PC-3 (cell line): ENCODE measurements at places on chromosomes 2 and 18. TPM values are rescaled to one million over a fixed set of nuclear protein-coding genes. Genes with fewer than 3 reads are reported as not detected.

The CACNB4 gene
- total RNA-seq = not detected in 2 replicates

The PXDN gene
- total RNA-seq = 125 and 155 TPM in 2 replicates

The TUBA4B gene
- not detected in 2 replicates for total RNA-seq

The EPC2 gene
- 16.8 and 20.6 TPM in 2 replicates for total RNA-seq

The IL36A gene
- not detected in 2 replicates for total RNA-seq

The ANKRD30B gene
- total RNA-seq = 0.35 and 0.51 TPM in 2 replicates

The PRR30 gene
- total RNA-seq = not detected in 2 replicates

GRCh38 chr2:178271629-178272333 lies 77.5 kb downstream of the OSBPL6 start:
- no peak for DNase-seq

GRCh38 chr2:181258720-181259119 lies 198.5 kb upstream of the ITGA4 start:
- peak; percentile 7 for DNase-seq

- no peak for DNase-seq
Observed at GRCh38 chr18:37260367-37261093, 305.1 kb downstream of the CELF4 start.

DNA sequence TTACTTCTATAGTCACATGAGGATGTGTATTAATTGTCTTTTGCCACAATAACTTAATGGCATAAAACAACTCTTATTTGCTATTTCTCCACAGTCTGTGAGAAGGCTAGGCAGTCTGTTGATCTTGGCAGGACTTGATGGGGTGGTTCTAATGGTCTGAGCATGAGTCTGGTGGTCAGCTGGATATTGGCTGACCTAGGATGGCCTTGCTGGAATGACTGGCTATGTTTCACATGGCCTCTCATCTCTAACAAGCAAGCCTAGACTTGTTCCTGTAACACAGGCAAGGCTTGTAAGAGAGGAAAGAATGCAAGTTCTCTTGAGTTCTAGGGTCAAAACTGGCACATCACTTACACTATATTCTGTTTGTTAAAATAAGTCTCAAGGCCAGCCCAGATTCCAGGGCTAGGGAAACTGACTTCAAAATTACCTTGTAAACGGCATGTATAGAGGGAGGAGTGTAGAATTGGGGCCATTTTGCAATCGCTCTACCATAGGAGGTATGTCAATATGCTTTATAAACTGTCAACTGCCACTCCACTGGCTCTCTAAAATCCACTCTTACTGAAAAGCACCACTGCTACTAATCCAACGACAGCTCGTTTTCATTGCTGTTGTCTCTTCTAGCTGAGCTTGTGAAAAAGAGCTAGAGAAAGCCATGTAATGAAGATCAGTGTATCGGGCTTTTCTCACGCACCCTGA lies 325.0 kb upstream of the PKDCC start:
- DNase-seq = no peak

DNA sequence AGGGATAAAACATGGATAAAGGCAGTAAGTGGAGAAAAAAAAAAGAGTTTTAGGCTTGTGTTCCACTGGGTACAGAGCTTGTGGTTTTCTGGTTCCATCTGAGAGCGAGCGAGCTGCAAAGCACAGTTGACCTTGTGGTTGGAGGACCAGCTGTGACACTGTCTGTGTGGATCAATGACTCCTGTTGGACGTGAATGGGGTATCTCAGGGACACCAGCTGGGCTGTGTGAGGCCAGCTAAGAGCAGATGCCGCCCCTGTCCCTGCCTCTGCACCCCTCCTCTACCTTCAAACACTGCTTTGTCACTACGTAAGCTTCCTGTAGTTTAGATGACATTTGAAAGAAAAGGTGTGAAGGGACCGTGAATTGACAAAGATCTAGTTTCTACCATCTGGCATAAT lies 67.8 kb downstream of the QPCT start:
- DNase-seq = no peak

DNA sequence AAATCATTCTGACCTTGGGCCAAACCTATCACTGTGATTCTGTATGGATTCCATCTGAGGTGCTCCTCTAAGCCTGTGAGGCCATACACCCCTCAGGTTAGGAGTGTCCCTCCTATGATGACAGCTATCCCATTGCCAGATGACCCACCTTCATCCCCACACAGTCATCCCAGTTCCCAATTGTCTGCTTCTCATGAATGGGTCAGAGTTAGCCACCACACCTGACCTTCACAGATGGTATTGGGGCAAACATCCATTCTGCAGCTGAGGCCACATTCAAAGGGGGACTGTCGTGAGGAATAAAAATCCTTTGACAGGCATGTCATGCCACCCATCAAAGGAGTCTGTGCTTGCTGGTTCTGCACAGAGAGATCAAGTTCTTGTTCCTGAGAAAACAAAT lies 155.2 kb downstream of the AGPS start:
- DNase-seq = no peak

DNA sequence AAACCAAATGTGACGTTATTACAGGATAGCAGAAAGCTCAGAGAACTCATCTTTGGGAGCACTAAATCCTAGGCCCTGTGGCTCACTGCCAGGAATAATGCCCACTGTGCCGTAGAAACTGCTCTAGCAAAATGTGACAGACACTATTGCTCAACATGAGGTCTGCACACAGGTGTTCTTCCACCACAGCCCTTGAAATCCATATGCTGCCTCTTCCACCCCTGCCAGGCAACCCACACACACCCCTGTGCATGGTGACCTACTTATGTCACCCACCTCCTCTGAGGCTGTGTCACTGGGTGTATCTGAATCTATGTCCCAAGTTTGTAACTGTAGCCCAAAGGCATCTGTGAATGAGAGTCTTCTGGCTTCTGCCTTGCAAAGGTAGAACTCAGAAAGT lies 66.1 kb upstream of the MBOAT2 start:
- no peak for DNase-seq

DNA sequence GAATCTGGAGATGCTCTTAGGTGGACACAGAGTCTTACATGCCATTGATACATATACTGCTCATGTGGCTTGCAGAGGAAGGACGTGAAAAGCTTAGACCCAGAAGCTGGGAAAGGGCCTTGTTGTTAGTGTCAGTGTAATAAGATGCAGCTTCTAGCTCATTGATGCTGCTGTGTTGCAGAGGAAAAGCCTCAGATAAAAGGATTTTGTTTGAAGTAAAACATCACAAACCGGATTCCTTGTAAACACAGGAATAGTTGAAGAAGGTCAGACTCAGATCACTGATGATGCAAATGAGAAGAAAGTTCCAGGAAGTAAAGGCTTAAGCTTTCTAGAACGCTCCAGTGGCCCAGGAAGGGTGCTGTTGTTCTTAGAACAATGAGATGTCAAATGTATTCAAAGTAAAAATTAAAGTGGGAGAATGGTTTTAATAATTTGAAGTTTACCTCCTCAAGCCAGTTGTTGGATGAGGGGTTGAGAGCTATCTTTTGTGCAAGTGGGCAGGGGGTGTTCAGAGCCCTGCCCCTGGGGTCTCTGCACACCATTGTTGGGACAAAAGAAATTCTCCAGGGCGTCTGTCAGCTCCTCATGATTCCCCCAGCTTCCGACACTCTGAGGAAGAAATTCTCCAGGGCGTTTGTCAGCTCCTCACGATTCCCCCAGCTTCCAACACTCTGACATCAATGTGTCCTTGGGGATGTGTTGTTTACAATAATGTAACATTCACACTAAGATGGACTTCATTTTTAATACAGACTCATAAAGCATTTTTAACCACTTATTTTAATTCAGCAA lies 61.3 kb upstream of the CHMP1B start:
- DNase-seq = no peak

DNA sequence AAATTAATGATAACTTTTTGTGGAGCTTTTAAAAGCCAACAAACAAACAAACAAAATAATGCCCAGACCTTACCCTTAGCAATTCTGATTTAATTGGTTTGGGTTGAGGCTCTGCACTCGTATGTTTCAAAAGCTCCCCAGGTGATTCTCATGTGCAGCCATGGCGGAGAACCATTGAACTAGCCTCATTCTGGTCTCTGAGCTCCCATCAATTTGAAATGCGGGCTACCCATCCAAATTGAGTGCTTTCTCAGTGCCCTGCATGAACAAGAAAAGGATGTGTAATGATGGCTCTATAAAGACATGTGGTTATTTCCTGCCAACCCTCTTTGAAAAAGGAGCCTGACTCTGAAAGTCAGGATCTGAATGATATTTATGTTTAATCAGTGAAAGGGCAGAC lies 8.2 kb downstream of the MXD1 start:
- no peak for DNase-seq

DNA sequence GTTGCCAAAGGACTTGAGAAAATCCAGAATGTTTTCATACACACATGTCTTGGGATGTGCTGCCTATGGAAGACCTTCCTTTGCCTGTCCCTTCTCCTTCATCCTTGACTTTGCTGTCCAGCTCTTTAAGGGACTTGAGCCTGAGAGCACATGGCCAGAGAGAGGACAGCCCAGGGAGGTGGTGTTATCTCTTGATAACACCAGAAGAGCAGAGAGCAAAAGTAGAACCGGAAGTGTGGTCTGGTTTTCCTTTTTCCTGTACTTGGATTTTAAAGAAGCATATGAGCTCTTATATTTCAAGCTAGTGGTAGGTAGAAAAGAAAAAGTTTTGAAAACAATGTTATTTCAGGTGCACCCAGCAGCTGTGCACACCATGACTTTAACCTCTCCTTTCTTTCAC lies 94.1 kb upstream of the ZNF532 start:
- DNase-seq = no peak

GRCh38 chr18:13606604-13607254 lies 119.6 kb downstream of the FAM210A start:
- no peak for DNase-seq

DNA sequence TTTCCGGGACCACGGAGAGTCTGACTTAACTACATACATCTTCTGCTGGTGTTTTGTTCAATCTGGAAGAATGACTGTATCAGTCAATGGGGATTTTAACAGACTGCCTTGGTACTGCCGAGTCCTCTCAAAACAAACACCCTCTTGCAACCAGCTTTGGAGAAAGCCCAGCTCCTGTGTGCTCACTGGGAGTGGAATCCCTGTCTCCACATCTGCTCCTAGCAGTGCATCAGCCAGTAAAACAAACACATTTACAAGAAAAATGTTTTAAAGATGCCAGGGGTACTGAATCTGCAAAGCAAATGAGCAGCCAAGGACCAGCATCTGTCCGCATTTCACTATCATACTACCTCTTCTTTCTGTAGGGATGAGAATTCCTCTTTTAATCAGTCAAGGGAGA lies 23.1 kb downstream of the ICOS start:
- no peak for DNase-seq

DNA sequence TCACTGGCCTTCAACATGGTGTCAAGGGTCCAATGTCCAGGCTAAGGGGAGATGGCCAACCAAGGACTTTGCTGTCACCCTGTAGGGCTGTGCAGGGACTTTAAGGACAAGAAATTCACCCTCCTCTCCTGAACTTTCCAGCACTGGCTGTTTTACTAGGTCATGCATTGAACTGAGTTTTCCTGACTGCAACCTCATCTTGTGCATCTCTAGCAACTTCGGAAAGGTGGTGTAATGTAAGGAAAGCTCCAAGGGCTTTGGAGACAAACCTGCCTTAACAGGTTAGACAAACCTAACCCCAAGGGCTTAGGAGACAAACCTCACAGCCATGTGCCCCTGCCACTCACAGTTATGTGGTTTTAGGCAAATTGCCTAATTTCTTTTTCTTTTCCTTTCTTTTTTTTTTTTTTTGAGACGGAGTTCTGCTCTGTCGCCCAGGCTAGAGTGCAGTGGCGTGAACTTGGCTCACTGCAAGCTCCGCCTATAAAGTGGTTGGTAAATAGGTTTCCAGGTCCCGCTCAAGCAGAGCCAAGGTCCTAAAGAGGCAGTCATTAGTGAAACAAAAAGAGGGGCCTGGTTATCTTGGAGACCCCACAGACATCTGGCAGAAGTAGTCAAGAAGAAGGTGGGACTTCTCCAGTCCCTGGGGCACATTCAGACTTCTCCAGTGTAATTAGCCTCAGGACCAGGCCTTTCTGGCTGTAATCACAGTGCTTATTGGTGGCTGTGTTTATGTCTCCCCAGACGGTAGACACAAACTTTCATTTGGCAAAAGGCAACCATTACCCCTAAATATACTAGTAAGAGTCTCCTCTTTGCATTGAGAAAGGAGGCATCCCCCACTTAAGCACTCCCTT lies 37.6 kb upstream of the PMAIP1 start:
- DNase-seq = no peak

DNA sequence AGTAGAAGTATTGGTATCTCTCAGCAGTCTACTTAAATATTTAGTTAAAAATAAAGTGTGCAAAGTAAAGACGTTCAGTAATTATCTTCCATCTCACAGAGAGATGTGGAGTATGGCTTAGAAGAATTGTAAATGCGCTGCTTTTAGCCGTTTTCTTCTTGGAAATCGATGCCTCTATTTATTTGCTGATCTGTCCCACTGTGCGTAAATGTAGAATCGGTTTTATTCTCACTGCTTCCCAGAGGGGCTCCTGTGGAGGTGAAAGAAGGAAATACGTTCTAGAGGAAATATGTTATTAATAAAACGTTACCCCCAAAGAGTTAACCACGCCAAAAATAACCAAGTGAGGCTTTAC lies 1.9 kb downstream of the NPAS2 start:
- DNase-seq = no peak
